ENCODE measurements at places on chromosomes 7 and 10.

DNA sequence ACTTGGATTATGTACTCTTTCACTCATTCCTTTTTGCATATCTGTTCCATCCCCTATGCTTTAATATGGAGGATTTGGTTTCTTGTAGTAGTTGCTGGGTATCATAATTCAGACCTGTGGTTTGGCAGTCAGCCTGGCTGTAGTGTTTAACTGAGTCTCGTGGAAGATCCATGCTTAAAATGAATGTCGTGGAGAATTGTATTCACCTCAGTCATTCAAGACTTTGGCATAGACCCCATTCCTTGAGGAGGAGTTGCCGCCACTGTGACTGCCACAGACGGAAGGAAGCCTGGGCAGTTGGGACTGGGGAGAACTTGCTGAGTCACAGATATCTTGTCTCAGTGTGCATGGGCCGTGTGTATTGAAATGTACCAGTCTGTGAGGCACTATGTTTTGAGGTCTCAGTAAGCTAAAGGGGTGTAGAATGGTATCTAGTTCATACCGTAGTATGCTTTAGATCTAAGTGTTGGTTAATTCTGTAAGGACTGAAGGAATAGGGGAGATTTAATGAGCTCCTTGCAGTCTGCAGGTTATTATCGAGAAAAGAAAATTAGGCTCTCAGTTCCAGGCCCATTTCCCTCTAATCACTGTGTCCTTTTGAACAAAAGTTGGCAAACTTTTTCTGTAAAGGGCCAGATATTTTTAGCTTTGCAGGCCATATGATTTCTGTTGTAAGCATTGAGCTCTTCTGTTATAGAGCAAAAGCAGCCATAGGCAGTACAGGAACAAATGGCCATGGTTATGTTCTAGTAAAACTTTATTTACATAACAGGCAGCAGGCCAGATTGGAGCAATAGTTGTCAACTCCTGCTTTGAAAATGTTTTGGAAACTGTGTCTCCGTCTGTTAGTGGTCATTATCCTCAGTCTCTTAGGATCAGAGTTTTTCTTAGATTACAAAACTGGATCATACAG, 76.8 kb downstream of the TPST1 start:
- DNase-seq = no peak

DNA sequence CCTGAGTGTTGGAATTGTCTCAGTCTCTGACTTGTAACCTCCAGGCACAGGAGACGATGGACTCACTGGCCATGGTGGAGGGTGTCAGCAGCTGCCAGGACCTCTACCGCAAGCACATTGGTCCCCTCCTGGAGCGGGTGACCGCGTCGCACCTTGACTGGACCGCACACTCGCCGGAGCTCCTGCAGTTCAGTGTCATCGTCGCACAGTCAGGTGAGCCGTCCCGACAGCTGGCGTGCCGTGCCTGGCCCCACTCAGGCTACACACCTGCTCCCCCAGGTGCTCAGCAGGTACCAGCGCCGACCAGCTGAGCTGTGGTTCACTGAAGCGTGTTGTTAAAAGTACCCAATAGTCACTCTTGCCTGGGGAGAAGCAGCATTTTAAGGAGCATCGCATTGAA, 36.7 kb upstream of the PRKAR1B start:
- DNase-seq = no peak

DNA sequence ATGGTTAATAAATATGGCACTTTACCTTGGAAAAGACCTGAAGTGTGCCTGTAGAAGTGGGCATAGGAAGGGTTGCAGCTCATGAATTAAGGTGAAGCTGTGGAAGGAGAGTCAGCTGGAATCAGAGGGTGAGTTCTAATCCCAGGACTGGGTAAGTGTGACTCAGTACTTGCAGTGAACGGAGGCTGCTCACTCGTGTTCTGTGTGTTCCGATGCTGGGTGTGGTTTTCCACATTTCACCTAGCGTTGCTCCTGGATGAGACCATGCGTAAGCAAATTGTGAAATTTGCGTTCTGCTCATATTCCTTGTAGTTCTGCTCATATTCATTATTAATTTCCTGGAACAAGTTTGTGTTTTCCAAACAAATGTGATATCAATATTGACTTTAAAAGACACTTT, 22.4 kb upstream of the TMEM236 start:
- no peak for DNase-seq

DNA sequence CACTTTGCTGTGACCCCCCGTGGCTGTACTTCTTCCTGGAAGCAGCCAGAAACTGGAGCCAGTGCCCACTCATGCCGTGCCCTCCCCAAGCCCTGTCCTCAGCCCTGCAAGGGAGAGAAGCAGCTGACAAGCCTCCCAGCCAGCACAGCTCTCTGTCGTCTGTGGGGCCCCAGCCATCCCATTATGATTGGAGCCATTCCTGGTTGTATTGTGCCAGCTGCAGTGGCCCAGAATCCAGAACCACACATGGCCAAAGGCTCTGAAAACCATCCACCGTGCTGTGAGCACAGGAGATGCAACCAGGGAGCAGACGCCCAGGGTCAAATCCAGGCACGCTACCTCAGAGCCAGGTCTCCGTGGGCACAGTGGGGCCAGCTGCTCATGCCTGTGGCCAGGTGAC, 18.7 kb downstream of the GRID2IP start:
- no peak for DNase-seq

GRCh38 chr10:8404721-8405120, 350.2 kb downstream of the GATA3 start:
- DNase-seq = peak; percentile 63

- no peak for DNase-seq
Measured at GRCh38 chr7:30070052-30070451, 41.8 kb downstream of the PLEKHA8 start.

- DNase-seq = no peak
Measured at GRCh38 chr7:45456747-45457524, 117.2 kb upstream of the ADCY1 start.

DNA sequence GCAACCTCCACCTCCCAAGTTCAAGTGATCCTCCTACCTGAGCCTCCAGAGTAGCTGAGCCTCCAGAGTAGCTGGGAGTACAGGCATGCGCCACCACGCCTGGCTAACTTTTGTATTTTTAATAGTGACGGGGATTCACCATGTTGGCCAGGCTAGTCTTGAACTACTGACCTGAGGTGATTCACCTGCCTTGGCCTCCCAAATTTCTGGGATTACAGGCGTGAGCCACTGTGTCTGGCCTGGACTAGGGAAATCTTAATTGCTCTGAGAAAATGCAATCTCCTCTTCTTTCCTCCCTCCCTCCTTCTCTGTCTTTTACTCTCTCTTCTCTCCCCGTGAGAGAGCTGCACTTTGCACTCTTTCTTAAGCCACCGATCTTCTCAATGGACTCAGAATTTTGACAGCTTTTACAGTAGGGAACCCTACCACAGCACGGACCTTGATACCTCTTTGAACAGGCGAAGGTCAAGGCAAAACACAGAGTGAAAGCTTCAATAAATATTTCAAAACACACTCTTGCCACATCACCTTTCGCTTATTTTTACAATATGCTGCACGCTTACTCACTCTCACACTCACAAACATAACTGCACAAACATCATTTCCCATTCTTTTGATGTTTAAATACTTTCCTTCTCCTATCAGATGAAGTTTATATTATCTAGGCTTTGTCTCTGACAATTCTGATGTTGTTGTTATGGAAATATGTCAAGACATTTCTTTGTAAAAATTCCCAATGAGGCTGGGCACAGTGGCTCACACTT, 173.4 kb upstream of the NRP1 start:
- no peak for DNase-seq

- no peak for DNase-seq
Measured at GRCh38 chr7:18821554-18821953, 295.9 kb downstream of the TWIST1 start.

DNA sequence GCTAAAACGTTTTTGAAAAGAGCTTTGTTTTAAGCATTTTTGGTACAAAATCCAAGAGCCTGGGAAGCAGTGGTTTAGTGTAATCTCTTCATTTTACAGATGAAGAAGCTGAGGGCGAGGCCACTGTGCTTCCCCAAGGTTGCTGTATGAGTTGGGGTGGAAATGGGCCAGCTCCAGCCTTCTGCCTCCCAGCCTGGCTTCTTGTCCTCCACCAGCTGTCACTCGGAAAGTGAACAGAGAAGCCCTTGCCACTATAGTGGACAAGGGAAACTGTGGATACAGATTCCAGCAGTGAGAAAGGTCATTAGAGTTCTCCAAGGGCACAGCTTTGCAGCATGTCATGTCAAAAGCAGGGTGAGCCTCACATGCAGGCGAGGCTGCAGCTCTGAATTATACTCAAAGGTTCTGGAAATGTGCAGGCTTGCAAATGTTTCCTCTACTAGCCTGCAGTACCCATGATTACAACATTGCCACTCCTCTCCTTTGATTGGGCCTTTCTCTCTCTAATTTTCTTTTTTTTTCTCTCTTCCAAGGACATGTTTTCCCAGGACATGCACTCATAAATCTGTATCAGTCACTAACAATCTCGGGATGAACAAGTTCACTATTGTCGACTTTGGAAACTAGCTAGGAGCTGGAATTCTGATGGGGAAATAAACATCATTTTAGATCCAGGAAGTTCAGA, 33.0 kb downstream of the BAMBI start:
- DNase-seq = no peak

- no peak for DNase-seq
Measured at GRCh38 chr7:150947241-150947745, 30.8 kb downstream of the KCNH2 start.

DNA sequence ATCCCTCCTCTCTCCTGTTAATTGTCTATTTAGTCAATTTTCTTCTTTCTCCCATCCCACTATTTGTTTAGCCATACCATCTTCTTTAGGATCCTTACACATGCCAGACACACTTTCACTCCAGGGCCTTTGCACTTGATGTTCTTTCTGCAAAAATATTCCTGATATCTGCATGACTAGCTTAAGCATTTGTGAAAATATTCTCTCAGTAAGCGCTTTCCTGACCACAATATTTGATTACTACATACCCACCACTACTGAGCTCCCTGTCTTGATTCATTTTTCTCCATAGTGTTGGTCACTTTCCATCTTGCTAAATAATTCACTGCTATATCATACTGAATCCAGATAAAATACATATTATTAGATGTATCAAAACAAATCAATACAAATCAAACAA, 75.1 kb downstream of the SEMA3D start:
- DNase-seq = no peak

- DNase-seq = no peak
Measured at GRCh38 chr7:29972315-29972669, 17.3 kb downstream of the SCRN1 start.

DNA sequence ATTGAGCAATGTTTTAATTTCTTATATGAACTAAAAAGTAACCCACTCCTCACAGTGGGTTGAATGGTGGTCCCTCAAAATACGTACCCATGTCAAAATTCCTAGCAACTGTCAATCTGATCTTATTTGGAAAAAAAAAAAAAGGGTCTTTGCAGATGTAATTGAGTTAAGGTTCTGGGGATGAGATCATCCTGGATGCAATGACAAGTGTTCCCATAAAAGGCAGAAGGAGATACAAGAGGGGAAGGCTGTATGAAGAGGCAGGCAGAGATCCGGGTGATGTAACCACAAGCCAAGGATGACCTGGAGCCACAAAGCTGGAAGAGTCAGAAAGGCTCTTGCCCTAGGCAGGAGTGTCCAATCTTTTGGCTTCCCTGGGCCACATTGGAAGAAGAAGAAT, 516.3 kb upstream of the MKI67 start:
- DNase-seq = no peak

DNA sequence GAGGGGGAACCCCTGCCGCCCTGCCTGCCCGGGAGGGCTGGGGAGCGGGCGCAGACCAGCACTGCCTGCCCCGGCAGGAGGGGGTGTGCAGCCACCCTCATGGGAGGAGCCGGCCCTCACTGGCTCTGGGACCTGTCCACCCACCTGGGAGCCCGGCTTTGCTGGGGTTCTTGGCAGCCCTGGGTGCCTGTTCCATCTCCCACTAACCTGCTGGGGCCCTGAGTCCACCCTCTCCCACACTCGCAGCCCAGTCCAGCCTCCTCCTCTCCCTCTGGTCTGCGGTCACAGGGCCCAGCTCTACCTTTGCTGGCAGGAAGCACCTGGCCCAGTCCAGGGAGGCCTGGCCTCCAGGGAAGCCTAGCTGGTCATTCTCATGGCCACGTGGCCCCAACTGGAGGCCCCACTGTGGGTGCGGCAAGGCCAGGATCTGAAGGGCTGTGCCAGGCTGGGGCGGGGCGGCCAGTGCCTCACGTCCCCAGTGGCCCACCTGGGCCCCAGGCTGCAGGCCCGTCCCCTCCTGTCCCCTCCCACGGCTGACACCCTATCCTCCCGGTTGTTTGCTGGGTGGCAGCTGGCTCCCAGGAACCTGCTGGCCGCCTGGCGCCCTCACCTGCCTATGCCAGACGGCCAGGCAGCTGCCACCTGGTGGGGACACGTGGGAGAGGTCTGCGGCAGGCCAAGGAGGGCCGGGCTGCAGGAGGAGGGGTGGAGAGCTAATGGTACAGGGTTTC, at the start of gene TMEM184A:
Gene TMEM184A (minus strand): TSS at position 393 of the 731 bp plus-strand sequence. CDS start 721 bp downstream, outside the sequence.
- DNase-seq = peak; percentile 54

DNA sequence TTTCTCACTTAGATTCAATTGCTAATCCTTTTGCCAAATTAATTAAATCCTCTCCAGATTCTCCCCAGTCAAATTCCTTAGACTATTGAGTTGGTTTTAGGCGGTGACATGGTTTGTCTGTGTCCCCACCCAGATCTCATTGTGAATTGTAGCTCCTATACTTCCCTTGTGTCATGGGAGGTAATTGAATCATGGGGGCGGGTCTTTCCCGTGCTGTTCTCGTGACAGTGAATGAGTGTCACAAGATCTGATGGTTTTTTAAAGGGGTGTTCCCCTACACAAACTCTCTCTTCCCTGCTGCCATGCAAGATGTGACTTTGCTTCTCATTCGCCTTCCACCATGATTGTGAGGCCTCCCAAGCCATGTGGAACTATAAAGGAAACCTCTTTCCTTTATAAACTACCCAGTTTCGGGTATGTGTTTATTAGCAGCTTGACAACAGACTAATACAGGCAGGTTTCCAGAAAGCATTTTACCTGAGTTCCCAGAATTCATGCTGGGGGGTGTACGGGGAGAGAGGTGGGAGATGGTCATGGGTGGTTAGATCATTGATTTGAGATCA, 44.7 kb upstream of the GARS1 start:
- DNase-seq = no peak

DNA sequence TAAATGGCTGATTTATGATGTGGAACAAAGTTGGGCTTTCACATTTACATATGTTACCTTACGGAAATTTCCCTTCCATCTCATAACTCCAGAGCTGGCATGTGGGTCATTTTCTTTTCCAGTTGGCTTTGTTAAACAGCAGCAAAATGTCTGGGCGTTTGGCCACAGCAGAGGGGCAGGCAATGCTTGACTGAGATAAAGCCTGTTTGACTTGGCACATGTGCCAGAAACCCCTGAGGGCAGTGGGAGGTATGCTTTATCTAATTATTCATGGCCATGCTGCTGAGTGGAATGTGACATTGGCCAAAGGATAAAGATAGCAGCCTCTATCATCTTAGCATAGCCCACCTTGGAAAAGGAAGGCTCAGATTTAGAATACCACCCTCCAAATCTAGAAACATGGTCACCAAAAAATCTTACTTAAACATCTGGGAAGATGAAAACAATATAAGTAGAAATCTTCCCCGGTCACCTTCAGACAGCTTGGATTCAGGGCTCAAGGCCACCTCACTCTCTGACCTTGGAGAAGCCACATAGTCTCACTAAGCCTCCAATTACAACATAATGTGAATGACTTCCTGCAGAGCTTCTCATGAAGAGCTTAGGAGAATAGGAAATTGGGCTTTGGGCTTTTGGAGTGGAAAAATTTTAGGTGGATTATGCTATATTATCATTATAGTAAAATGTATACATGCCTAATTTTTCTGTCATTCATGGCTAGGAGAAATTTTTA, 101.5 kb downstream of the GRM3 start:
- DNase-seq = no peak
